ENCODE measurements at places on chromosomes 6 and 20. TPM values are rescaled to one million over a fixed set of nuclear protein-coding genes. Genes with fewer than 3 reads are reported as not detected.

DNA sequence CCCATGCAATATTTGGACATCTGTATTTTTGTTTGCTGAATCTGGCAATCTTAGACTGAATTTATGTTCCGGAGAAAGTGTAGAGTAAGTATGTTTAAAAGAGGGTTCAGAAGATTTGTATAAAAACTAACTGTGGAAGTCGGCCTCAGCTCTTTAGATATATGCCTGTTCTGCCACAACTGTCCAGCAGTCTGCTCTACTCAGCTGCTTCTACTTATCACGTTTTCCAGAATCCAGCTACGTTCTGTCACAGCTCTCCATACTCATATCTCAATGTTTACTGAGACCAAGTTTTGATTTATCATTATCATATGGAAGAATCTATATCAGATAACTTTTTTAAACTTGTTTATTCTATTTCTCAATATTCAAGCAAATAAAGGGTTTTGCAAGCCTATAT, 721.3 kb downstream of the EYS start:
- no peak for DNase-seq

GRCh38 chr6:119459207-119459974, 109.8 kb upstream of the MAN1A1 start:
- DNase-seq, result no peak

- no peak for DNase-seq
Observed at GRCh38 chr6:25165177-25165576, 114.0 kb upstream of the CARMIL1 start.

The TXLNB gene
- not detected for total RNA-seq
